ENCODE measurements at places on chromosomes 11 and 22.

- DNase-seq, result no peak
Measured at GRCh38 chr11:104995001-104995408, 26.6 kb upstream of the CASP4 start.

DNA sequence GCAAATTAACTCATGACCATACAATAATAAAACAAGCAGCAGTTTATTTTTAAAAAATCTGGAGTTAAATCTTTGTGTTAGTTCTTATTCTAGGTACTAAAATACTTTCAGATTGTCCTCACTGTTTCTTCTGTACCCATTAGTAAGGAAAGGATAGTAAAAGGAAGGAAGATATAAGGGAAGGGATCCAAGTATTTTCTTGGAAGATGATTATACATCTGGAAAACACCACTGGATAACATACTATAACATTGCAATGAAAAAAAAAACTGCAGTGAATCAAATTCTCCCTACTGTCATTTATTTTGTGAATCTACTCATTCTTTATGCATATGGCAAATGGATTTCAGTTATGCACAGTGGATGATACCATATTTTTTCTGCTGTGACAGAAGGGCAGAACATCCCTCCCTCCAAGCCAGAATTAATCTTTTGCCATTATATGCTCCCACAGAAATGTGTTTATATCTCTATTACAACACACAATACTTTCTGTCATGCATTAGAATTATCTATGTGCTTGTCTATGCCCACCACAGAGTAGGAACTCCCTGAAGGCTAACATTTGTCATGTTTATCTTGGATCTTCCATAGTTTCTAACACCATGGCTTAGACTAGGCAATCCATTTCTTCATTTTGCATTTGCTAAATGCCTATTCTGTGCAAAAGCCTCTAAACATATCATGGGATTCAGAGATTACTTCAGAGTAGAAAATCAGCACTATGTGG is 282.3 kb upstream of the CTSC start:
- DNase-seq, result no peak

- DNase-seq, result no peak
Measured at GRCh38 chr11:59667812-59668187, 1.0 kb downstream of the PATL1 start.

DNA sequence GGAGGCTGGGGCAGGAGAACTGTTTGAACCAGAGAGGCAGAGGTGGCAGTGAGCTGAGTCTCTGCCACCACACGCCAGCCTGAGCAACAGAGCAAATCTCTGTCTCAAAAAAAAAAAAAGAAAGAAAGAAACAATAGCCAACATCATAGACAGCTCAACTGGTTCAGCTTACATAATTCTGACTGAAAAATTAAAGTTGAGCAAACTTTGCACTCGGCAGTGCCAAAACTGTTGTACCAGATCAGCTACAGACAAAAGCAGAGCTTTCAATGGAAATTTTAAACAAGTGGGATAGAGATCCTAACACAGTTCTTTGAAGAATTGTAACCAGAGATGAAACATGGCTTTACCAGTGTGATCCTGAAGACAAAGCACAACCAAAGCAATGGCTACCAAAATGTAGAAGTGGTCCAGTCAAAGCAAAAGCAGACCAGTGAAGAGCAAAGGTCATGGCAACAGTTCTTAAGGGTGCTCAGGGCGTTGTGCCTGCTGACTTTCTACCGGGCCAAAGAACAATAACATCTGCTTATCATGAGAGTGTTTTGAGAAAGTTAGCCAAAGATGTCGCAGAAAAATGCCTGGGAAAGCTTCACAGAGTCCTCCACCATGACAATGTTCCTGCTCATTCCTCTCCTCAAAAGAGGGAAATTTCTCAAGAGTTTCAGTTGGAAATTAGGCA is 59.3 kb downstream of the TTC28 start:
- no peak for DNase-seq

- no peak for DNase-seq
Measured at GRCh38 chr11:5486421-5486820, 2.1 kb upstream of the OR52D1 start.

- no peak for DNase-seq
Measured at GRCh38 chr22:32097018-32097417, 54.0 kb downstream of the SLC5A1 start.

DNA sequence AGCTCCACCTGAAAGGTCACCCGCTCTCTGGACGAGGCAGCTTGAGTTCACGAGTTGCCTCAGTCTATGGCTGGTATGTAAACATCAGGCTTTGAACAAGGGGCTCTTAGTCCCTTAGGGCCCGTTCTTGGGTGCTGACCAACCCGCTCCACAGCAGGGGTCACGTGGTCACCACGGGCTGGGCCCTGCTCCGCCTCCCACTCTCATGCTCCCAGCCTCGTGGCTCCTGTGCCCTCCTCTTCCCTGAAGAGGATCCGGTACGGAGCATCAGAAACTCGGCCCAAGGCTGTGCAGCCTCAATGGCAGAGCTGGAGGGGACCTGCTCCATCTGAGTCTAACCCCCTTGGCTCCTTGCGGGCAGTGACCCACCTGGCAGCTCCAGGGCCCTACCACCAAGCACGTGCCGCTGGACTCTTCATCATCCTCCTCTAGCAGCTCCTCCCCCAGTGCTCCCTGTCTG is 54.2 kb upstream of the TTLL12 start:
- DNase-seq, result no peak

GRCh38 chr11:112878033-112878601 is 83.1 kb upstream of the NCAM1 start:
- no peak for DNase-seq

GRCh38 chr22:20595461-20595860 is 88.1 kb downstream of the MED15 start:
- DNase-seq, result no peak

GRCh38 chr11:102007567-102008437 is 39.4 kb upstream of the CFAP300 start:
- no peak for DNase-seq

DNA sequence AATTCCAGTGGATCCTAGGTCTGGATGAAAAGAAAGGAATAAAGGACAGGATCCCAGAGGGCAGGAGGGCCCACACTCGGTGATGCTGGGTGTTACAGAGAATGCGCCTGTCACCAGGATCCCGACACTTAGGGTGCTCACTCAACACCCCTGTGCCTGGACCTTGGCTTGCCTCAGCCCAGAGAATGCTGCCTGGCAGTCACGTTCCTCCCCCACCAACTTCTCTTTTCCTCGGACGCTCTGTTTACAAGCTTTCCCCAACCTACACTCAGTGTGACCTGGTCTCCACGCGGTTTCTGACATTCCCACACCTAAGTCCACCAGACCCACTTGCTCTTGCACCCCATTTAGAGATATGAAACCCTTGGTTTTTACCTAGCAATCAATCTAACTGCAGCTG is 38.0 kb upstream of the ETS1 start:
- no peak for DNase-seq

DNA sequence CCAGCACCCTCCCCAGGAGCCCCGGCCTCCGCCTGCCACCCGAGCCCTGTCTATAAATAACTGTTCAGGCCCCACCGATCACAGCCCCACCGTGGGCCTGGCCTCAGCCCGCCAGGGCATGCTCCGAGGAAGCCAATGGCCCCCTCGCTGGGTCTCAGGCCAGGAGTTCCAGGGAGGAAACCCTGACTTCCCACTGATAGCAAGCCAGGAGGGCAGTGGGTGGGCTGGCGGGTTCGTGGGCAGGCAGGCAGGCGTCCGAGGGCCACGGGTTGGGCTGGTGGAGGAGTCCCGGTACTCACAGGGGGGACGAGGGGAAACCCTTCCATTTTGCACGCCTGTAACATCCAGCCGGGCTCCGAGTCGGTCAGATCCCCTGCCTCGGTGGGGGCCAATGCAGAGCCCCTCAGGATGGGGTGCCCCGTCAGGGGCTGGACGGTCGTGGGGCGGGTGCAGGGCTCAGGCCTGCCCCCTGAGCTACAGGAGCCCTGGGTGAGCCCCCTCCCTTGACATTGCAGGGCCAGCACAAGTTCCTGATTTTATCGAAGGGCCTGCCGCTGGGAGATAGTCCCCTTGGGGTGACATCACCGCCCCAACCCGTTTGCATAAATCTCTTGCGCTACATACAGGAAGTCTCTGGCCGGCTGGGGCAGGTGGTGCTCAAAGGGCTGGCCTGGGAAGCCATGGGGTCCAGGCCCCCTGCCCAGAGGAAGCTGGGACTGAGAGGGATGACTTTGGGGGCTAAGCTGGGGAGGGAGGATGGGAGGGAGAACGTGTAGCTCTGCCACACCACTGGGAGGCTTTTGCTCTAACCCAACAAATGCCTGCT is at the start of gene SPI1:
Gene SPI1 (minus strand): TSS at position 538 of the 826 bp plus-strand sequence. CDS start 194 bp downstream, at position 344.
- no peak for DNase-seq

Data from activated T-cell treated with anti-CD3 and anti-CD28 coated beads for 24 hours (primary cell).